Head of caudate nucleus (tissue), 42 donors: ENCODE measurements at places on chromosomes 2 and 18.
A peak's percentile ranks its signal among the peaks of the same experiment; 100 is the strongest.

DNA sequence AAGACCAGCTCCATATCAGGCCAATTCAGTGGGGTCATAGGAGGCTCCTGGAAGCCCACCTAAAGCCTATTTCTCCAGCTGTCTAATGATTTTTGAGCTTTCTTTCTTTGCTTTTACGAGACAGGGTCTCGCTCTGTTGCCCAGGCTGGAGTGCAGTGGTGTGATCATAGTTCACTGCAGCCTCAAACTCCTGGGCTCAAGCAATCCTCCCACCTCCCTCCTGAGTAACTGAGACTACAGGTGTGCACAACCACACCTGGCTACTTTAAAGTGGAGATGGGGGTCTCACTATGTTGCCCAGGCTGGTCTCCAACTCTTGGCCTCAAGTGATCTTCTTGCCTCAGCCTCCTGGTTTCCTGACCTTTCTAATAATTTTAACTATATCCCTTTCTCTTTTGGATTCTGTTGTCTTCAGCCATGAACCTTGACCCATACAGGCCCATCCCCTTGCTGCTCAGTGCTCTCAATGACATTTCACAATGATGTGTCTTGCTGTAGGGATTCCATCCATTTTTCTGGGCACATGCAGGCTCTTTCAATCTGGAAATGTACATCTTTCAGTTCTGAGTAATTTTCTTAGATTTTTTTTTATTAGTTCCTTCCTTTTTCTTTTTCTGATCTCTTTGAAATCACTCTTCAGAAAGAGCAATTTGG is 29.7 kb downstream of the GNLY start:
- no peak for DNase-seq

DNA sequence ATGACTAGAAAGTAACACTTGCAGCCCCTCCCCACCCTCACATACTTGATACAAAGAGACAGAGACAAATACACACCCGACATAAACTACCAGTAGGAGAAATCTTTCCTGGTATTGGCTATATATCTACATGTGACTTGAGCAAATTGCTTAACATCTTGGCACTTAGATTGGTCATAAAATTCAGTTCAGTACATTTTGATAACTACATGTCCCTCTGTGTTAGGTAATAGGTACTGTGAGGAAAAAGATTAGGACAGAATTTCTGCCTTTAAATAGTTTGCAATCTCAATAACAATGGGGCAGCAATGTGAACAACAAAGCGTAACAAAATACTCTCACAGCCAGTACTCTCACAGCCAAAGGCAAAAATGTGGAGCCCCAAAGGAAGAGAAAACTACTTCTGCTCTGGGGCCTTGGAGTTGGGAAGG is 670.0 kb upstream of the ACVR2A start:
- DNase-seq = no peak

DNA sequence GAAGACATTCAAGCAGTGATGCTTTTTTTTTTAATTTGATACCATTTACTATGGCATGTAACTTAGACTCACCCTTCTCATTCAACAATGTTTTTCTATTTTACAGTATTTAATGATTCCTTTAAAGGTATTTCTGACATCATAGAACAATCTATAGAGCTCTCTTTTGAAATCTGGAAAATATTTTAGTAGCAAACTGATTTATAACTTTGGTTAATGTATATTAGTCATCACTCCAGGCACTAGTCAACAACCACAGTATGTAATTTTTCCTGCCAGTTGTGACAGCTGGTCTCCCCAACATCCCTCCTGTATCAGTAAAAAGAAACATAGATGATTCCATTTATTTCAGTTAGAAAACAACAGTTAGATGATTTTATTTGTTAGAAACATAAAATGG is 122.9 kb downstream of the LCLAT1 start:
- no peak for DNase-seq

DNA sequence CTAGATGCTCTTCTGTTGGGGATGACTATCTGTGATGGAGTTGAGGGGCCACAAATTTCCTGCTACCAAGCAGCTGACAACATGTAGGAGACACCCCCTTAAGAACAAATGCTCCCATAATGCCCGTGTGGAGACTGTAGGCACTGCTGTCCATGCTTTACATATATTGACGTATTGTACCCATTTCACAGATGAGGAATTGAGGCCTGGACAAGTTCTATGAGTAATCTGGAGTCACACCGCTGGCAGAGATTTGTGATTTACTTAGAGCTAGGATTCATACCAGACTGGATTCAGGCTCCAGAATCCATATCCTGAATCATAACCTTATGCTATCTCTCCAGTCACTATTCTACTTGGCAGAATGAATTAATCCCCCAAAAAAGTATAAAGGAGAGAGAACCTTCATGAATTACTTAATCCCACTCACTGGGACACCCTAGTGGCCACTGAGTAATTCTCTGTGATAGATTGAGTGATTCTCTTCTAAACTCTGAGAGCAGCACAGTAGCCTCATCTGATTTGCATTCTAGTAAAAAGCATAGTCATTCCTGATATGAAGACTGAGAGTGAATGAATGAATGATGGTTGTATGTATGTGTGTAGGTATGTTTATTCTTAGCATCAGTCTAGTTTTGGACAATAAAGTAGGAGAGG is 460.7 kb upstream of the MEIS1 start:
- no peak for DNase-seq

- no peak for DNase-seq
Measured at GRCh38 chr2:159505196-159505595, 111.2 kb downstream of the BAZ2B start.

GRCh38 chr18:63098018-63098981 is 221.3 kb downstream of the BCL2 start:
- DNase-seq = no peak

- no peak for DNase-seq
Measured at GRCh38 chr2:86430368-86430767, 10.8 kb upstream of the KDM3A start.

GRCh38 chr2:150280231-150280630 is 207.2 kb downstream of the RND3 start:
- DNase-seq = no peak

DNA sequence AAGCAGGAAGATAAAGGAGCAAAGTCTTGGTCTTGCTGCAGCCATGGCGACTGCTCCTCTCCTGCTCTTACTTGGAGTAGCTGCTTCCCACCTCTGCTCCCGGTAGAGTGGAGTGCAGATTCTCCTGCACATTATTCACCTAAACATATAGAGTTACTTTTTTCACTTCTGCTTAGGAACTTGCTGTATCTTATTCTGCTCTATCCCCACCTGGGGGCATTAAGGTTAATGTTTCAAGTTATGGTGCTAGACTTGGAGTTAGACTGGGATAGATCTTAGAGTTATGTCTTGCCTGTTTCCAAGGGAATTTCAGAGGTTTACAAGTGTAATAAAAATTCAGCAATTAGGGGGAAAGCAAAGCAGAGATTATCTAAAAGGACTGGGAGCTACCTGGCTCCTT is 144.2 kb downstream of the SETBP1 start:
- no peak for DNase-seq

- DNase-seq = no peak
Measured at GRCh38 chr18:30679285-30679930, 363.1 kb downstream of the DSC3 start.

DNA sequence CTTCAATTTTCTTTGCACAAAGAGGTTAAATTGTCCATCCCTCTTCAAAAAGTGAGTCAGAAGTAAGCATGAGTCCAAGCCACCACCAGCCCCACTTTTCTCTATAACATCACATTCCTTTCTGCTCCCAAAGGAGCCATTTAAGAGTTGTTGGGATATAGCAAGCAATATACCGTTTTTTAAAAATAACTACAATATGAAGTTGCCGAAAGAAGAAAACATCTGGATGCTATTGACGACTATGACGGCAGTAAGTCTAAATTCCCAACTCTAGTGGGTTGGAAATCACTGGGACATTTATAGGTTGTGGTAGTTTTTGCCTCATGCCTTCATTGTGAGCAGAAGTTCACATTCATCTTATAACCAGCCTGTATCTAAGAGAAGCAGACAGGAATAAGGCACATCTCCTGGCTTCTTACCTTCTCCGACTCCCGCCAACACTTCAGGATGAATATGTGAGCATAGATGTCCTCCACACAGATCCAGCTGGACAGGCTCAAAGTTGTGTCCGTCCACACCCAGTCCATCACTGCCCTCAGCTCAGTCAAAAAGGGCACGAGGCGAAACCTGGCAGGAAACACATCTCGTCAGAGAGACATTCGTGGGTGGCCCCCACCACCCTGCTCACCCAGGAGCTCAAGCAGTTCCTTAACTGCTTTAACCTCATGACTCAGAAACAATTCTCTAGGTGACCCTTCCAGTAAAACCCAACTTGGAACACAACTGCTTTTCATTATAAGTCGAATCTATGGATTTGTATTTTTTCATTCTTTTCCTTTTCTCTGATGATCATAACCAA is 163.6 kb downstream of the NAPG start:
- no peak for DNase-seq

DNA sequence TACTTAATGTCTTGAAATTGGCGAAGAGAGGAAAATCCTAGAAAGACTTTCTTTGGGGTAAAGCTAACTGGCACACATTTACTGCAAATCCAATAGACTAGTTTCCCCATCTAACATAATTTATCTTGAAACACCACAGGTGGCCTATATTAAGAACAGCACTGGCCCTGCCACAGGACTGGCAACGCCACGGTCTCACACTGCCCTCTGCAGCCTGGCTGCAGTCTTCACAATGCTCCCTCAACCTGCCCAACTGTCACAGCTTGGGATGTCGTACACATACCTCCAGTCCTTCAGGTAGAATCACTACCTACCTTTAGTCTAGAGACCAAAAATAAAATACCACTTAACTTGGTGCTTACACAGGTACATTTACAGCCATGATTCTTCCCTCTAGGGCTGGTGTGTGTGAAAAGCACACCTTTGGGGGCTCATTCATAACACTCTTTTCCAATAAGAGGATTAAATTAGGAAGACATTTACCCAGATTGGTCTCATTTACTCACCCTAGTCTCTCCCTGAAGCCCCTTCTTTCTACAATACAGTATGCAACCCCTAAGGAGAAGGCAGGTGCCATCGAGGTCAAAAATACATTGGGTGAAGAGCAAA is 222.2 kb downstream of the C1D start:
- peak; percentile 60 for DNase-seq

GRCh38 chr2:227846831-227847230 is 24.6 kb upstream of the DAW1 start:
- DNase-seq = no peak

GRCh38 chr2:158969715-158970240 is 1.3 kb downstream of the TANC1 start:
- peak; percentile 61 for DNase-seq

- DNase-seq = no peak
Measured at GRCh38 chr2:205311201-205311600, 371.1 kb upstream of the NRP2 start.

GRCh38 chr2:217924346-217924901 is 78.4 kb downstream of the TNS1 start:
- DNase-seq = no peak

DNA sequence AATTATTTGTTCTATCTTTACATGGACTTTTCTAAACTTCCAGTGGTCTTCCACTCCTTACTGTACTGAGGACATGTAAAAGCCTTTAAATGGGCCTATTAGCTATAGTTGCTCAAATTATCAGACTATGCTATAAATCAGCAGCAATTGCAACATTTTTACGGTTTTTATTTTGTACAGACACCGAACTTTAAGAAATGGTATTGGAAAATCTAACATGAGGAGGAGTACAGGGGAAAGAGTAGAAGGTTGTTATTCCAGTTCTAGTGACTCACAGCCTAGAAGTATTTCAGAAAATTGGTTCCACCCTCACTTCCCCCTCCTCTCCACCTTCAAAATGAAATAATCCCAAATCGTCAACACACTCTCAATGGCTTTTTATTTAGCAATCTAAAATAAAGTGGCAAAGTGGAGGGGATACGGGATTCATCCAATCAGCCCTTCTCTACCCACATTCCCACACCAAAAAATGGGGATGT is 1.1 kb downstream of the NCKAP1 start:
- no peak for DNase-seq

GRCh38 chr2:38417745-38418689 is 40.9 kb upstream of the ATL2 start:
- no peak for DNase-seq

GRCh38 chr2:20071397-20072383 is 20.3 kb upstream of the LAPTM4A start:
- no peak for DNase-seq

GRCh38 chr18:28040211-28040610 is 136.7 kb downstream of the CDH2 start:
- DNase-seq = no peak

GRCh38 chr2:30403592-30404312 is 43.3 kb upstream of the LCLAT1 start:
- no peak for DNase-seq

- DNase-seq = no peak
Measured at GRCh38 chr18:4125224-4125623, 329.9 kb downstream of the DLGAP1 start.

GRCh38 chr18:54303408-54303807 is 34.1 kb downstream of the POLI start:
- DNase-seq = no peak

DNA sequence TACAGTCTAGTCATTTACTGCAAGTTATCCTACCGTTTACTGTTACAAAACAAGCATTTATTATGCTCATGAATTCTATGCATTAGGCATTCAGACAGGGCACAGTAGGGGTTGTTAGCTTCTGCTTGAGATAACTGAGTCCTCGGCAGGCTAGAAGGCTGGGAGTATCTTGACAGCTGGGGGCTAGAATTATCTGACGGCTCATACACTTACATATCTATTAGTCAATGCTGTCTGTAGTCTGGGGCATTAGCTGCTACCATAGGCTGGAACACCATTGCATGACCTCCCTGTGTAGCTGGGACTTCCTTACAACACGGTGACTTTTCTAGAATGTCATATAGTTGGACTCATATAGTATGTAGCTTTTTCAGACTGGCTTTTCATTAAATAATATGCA is 61.9 kb upstream of the ALK start:
- DNase-seq = no peak

GRCh38 chr2:200466425-200467418 is 43.1 kb downstream of the KCTD18 start:
- DNase-seq = no peak

DNA sequence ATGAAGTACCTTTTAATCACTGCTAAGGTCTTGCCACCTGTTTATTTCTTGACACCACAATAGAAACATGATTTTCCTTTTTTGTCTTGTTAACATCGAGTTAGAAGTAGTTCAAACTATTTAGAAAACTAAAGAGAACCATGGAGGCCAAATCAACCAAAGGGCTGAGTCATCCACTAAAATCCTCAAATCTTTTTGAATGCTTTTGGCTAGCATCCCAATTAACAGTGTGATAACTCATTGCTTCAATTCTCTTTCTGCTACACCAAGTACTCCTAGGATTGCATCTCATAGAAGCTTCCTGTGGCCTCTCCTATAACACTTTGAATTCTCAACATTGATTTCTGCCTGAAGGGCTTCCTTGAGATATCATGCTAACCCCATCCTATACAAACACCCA is 159.9 kb upstream of the MMADHC start:
- DNase-seq = no peak
